ENCODE measurements at places on chromosomes 6 and 20. TPM values are rescaled to one million over a fixed set of nuclear protein-coding genes. Genes with fewer than 3 reads are reported as not detected.

KCNK16 gene
- not detected for total RNA-seq

MEI4 gene
- total RNA-seq = not detected

MTHFD1L gene
- total RNA-seq = 54.1 TPM

IFT52 gene
- 18.3 TPM for total RNA-seq

OR2B6 gene
- 0.23 TPM for total RNA-seq

ABCC10 gene
- total RNA-seq = 59.6 TPM

ANGPT4 gene
- total RNA-seq = not detected

LY6G5C gene
- total RNA-seq = 2.6 TPM

LSM2 gene
- 124 TPM for total RNA-seq

FLOT1 gene
- 184 TPM for total RNA-seq

TBC1D20 gene
- 29.4 TPM for total RNA-seq

IL17A gene
- not detected for total RNA-seq

TP53TG5 gene
- total RNA-seq = not detected

NRN1 gene
- 0.26 TPM for total RNA-seq

C6orf52 gene
- 2.5 TPM for total RNA-seq

ULBP3 gene
- total RNA-seq = 2.1 TPM

PLN gene
- not detected for total RNA-seq

TCF15 gene
- total RNA-seq = not detected

RGS17 gene
- total RNA-seq = not detected

APOBEC2 gene
- total RNA-seq = not detected

HAO1 gene
- not detected for total RNA-seq

GPX5 gene
- total RNA-seq = not detected
